Chondrocyte (in vitro differentiated cells): ENCODE measurements at places on chromosomes 3 and 15. TPM values are rescaled to one million over a fixed set of nuclear protein-coding genes. Genes with fewer than 3 reads are reported as not detected.

BCL2A1 gene
- not detected in 3 replicates for total RNA-seq

THAP10 gene
- total RNA-seq = 1.8 to 2.3 TPM (median 2.2 TPM) in 3 replicates

PLSCR5 gene
- total RNA-seq = not detected in 3 replicates

UNC13C gene
- total RNA-seq = 0.15 to 1.1 TPM (median 0.15 TPM) in 3 replicates

BTLA gene
- 0.42 TPM in 1 of 3 replicates, not detected in the others for total RNA-seq

TMCO5A gene
- total RNA-seq = not detected in 3 replicates

EPHB3 gene
- total RNA-seq = 7.2 to 11.6 TPM (median 7.5 TPM) in 3 replicates

CTDSPL gene
- total RNA-seq = 29.6 to 43.5 TPM (median 41.5 TPM) in 3 replicates

UPK1B gene
- total RNA-seq = not detected in 3 replicates

ARPP19 gene
- total RNA-seq = 160 to 179 TPM (median 166 TPM) in 3 replicates

CLDN11 gene
- total RNA-seq = 0.51 to 2.5 TPM (median 0.62 TPM) in 3 replicates

NR1I2 gene
- total RNA-seq = not detected in 3 replicates

MITF gene
- 4.7 to 5.7 TPM (median 5.2 TPM) in 3 replicates for total RNA-seq

LRRC49 gene
- 4.9 to 8.8 TPM (median 6.4 TPM) in 3 replicates for total RNA-seq

ISLR2 gene
- total RNA-seq = 2.9 to 4.9 TPM (median 3.2 TPM) in 3 replicates

DNAH12 gene
- 0.02 to 0.29 TPM (median 0.15 TPM) in 3 replicates for total RNA-seq

SYNPR gene
- total RNA-seq = not detected in 3 replicates

ALPK3 gene
- 0.56 to 6.4 TPM (median 4.2 TPM) in 3 replicates for total RNA-seq

GOLGA6L10 gene
- 1.2 to 2.4 TPM (median 2.0 TPM) in 3 replicates for total RNA-seq

MESP2 gene
- 0.25 to 0.51 TPM (median 0.36 TPM) in 3 replicates for total RNA-seq

PLSCR2 gene
- not detected in 3 replicates for total RNA-seq

SNTN gene
- not detected in 3 replicates for total RNA-seq

TEX55 gene
- not detected in 3 replicates for total RNA-seq

CILP gene
- 0.17 to 0.22 TPM (median 0.21 TPM) in 3 replicates for total RNA-seq

WDR5B gene
- total RNA-seq = 4.7 to 6.4 TPM (median 5.0 TPM) in 3 replicates

PRSS50 gene
- not detected in 3 replicates for total RNA-seq

ARID3B gene
- total RNA-seq = 1.8 to 2.6 TPM (median 2.5 TPM) in 3 replicates

THPO gene
- not detected in 3 replicates for total RNA-seq

METTL6 gene
- total RNA-seq = 16.8 to 19.7 TPM (median 19.7 TPM) in 3 replicates

TRIM59 gene
- 25.3 to 26.7 TPM (median 25.5 TPM) in 3 replicates for total RNA-seq

CCDC191 gene
- 2.9 to 3.4 TPM (median 3.2 TPM) in 3 replicates for total RNA-seq

KIF7 gene
- total RNA-seq = 13.9 to 15.9 TPM (median 14.9 TPM) in 3 replicates

DISP2 gene
- total RNA-seq = 1.3 to 2.2 TPM (median 1.4 TPM) in 3 replicates
